ENCODE measurements at places on chromosomes 5 and 9.

DNA sequence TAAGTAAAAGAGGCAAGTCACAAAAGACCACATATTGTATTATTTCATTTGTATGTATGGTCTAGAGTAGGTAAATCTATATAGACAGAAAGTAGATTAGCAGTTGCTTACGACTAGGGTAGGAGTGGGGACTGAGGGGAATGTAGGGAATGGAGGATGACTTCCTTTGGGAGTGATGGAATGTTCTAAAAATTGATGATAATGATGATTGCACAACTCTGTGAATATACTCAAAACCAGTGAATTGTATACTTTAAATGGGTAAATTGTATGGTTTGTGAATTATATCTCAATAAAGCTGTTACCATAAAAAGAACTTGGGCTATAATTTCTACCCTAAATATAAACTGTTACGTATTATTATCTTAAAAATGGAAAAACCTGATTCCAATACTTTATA is 35.0 kb downstream of the ADAMTS6 start:
- no peak for DNase-seq

DNA sequence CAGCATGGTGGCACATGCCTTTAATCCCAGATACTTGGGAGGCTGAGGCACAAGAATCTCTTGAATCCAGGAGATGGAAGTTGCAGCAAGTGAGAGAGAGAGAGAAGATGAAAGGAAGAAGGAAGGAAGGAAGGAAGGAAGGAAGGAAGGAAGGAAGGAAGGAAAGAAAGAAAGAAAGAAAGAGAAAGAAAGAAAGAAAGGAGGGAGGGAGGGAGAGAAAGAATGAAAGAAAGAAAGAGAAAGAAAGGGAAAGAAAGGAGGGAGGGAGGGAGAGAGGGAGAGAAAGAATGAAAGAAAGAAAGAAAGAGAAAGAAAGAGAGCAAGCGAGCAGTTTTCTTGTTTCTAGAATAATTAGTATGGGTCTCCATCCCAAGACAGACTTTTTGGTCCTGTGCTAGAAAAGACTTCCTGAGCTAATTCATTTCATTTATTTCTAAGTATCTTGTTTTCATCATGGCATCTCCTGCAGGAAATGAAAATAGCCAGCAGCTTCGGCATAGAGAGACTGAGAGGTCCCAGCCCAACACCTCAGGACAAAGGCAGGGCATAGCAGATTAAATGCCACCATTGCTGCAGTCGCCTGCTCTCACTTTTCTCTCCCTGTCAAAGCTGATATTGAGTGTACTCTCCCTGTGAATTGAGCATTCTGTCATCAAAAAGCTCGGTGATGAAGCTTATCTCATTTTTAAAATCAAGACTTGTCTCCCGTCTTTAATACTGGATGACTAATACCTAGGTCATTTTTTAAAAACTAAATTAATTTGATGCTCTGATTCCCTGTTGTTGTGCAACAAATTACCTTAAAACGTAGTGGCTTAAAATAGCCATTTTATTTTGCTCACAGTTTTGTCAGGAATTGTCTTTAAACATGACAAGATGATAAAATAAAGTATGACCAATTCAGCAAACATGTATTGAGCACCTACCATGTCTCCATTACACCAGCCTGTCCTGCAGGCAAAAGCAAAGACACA is 91.8 kb upstream of the ADRA1B start:
- no peak for DNase-seq

DNA sequence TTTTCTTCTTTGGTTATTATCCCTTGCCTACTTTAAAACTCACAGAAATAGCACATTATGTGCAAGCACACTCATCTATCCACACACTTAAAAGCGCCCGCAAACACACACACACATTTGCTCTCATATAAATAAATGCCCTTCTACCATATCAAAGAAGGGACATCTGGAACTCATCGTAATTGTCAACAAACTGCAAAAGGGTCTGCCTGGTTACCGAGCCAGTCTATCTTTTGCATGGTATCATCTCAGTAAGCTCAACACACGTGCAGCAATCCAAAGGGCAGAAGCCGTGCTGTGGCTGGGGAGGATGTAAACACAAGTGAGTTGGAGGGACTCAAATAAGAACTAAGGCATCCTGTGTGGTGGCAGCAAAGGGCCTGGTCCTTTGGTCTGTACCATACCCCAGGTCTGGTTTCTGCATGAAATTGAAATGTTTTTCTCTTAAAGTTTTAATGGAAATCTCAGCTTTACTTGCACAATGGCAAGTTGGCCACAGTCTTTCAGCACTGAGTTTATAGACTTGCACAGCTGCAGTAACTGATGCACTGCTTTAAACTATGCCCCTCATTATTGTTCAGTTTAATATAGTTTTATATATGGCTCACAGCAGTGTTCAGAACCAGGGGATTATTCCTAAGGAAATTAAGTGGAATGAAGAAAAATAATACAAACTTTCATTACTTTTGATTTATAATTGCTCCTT is 331.0 kb downstream of the ADAMTS6 start:
- no peak for DNase-seq

DNA sequence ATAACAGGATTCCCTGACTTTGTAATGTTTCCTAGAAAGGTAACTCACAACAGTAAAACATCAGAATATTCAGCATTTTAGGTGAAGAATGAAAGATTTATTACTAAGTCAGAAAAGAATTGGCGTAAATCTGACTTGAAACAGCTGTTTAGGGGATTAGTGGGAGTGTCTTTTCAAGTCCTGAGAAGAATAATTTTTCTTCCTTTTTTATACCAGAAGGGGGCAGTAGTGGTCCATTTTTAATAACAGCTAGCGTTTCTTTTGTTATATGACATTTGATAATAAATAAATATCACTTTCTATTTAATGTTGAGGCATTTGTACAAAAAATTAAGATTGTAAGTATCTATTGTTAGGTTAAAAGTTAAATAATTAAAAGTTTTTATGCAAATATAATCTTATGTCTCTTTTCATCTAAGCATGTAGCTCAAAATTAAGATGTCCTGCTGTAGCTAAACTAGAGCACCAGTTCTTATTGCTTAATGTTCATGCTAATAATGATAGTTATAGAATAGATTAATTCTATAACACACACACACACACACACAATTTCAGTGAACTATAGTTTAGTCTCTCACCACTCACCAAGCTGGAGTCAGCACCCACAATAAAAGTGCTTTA is 258.7 kb upstream of the ARRDC3 start:
- peak; percentile 41 for DNase-seq

GRCh38 chr5:73100109-73100508 is 20.3 kb upstream of the TMEM171 start:
- DNase-seq, result no peak

- DNase-seq, result peak; percentile 35
Measured at GRCh38 chr9:34328500-34328986, 525 bp downstream of the KIF24 start.

- no peak for DNase-seq
Measured at GRCh38 chr9:85302938-85303756, 438.6 kb downstream of the AGTPBP1 start.

- no peak for DNase-seq
Measured at GRCh38 chr5:81749192-81749560, 1.7 kb downstream of the SSBP2 start.

DNA sequence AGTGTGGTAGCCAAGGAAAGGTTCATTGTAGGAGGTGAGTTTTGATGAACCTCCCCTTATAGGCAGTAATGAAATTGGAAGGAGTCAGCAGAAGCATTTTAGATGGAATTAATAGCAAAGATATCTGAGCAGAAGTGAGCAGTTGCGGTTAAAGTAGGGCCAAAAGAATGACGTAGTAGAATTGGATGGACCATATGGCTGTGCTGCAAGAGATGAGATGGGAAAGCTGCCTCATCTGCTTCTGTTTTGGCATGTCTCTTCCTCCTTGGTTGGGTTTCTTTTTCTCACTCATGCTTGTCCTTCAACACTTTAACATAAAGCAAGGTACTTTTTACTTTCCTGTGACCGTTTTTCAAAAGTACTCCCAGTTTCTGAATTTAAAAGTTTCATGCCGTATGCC is 55.8 kb downstream of the AQP7 start:
- no peak for DNase-seq

DNA sequence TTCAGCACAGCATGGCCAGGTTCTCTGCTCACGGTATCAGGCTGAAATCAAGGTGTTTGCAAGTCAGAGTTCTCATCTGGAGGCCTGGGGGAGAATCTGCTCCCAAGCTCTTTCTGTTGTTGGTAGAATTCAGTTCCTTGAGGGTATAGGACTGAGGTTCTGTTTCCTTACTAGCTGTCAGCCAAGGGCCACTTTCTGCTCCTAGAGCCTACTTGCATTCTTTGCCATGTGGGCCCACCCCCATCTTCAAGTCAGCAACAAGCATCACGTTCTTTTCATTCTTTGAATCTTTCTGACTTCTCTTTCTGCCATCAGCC is 7.4 kb upstream of the CDC42SE2 start:
- DNase-seq, result no peak

- no peak for DNase-seq
Measured at GRCh38 chr5:67976891-67977601, 238.5 kb upstream of the PIK3R1 start.

DNA sequence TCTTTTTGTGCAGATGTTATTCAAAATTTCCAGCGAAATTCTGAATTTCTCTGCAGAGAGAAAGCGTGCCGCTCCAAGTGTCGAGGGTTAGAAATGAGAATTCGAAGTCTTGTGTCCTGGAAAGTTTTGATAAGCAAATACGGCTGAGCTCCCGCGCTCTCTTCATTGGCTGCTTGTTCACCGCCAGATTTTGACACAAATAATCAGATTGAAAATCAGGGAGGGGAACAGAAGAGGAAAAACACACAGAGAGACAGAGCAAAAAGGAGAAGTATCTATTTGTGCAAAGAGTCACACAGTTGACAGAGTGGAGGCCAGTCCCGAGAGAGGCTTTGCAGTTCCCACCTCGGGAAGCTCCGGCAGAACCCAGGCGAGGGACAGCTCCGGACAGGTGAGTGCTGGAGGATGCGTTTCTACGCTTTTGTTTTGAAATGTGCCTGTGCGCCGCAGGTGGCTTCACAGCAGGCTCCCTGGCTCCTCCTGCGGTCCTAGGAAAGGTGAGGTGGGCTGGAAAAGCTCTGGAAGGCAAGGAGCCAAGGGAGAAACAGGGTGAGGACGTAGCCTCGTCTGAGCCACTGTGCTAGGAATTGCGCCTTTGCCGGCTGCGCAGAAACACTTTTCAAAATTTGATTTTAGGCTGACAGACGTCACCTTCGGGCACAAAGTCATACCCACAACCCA is at the start of gene GFI1B:
Gene GFI1B, plus strand, starts transcription at position 244 of the 681 bp plus-strand sequence. CDS start 7,985 bp downstream, outside the sequence.
- no peak for DNase-seq

GRCh38 chr5:181255836-181256578 is 4.9 kb downstream of the TRIM52 start:
- peak; percentile 62 for DNase-seq

GRCh38 chr5:53403291-53403690 is 77.1 kb upstream of the FST start:
- peak; percentile 49 for DNase-seq

DNA sequence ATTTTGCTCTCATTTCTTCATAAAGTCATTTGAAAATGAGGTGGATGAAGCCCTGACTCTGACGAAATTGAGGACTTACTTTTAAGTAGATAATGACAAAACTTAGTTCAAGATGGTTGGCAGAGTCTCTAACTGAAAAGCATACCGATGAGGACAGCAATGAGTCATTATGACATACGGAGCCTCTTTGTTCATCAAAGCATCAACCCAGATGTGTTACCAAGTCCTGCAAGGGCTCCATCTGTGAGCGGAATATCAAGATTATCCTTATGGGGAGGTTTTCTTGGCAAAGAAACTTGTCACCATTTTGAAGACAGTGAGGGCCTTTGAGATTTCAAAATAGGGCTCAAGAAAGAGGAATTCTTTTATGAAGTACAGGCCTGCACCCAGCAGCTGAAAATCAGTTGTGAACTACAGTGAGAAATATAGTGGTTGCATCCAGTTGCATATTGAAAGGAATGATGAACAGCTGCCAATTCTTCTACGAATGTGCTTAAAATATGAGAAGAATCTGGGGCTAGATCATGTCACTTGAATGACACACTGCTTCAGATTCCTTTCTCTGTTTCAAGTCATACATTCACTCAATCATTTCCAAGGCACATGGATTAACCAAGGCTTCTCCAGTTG is 86.6 kb upstream of the SLC24A2 start:
- DNase-seq, result no peak

- peak; percentile 63 for DNase-seq
Measured at GRCh38 chr5:146032911-146033310, 72.5 kb downstream of the PLAC8L1 start.

DNA sequence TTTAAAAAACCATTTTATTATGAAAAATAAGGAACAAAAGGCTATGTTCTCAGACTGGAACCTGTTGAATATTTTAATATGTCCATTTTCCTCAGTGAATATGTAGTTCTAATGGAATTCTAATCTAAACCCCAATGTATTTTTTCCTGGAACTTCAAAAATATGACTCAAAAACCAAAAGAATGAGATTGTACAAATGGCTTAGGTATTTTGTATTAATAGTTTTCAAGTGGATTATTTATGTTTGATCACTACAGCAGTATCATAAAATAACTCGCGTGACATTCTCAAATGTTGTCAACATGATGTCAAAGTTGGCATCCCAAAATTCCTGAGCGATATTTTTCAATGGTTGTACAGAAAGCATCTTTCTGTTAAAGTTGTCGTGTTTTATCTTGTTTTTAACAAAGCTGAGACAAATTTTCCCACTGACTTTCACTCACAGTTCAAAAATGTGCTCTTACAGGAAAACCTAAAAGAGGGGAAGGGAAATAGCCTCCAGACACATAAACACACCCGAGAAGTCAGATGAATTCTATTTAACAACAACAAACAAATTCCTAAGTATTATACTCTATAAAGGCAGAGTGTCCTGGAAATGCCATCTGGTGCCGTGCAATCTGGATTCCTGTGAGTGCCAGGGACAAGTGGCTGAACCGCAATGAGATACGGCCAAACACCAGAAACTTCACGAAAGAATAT is 68.1 kb upstream of the TAS2R1 start:
- DNase-seq, result no peak

- no peak for DNase-seq
Measured at GRCh38 chr9:71781391-71781790, 13.1 kb upstream of the CEMIP2 start.

- DNase-seq, result no peak
Measured at GRCh38 chr5:127400946-127401670, 110.5 kb downstream of the MEGF10 start.

GRCh38 chr5:179218943-179219330 is 126.3 kb downstream of the ADAMTS2 start:
- no peak for DNase-seq

- DNase-seq, result no peak
Measured at GRCh38 chr5:73947906-73948640, 322.1 kb downstream of the ARHGEF28 start.

DNA sequence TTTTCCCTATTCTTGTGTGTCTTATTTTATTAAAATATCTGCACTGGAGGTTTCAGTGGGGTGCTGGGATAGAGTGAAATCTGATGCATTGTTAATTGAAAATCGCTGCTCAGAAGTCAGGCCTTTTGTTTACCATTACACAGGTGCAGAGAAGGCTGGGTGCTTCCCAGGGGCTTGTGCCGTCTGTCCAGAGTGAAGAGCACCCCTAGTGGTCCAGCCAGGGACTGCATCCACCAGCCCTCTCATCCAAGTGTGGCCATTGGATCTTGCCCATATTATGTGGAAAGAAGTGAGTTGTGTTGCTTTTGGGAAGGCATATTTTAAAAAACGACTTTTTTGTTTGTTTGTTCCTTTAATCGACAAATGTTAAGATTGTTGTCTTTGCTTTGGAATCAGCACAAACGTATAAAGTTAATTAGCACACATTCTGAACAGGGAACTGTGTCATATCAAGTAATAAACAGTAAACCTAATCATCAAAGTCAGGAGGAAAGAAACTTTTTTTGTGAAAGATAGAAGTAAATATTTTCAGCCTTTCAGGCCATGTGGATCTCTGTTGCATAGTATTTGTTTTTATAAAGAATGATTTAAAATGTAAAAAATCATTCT is 315.6 kb downstream of the MTRR start:
- no peak for DNase-seq

All from amniotic epithelial cell (primary cell).